GM23338 (cell line): ENCODE measurements at places on chromosomes 13 and 19. TPM values are rescaled to one million over a fixed set of nuclear protein-coding genes. Genes with fewer than 3 reads are reported as not detected.

DNA sequence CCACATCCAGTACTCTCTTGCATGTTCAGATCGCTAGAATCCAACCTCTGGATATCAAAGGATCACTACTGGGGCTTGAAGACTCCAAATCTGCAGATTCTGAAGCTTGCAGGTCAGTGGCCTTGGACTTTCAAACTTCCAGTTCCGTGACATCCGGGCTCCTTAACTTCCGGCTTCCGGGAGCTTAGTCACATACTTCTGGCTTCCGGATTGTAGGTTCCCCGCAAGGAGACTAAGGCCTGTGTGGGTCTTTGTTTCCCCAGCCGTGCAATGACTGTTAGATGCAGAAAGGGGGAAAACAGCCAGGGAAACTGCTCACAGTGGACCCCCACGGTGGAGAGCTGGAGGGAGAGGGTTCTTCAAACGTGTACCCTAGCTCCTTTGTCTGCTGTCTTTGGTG is 41.4 kb downstream of the ZNF333 start:
- no peak overlapping the region for H3K4me3 ChIP-seq
- peak; percentile 20 for DNase-seq
- H3K27ac ChIP-seq, result no peak overlapping the region
- H3K27me3 ChIP-seq, result no peaks in the 10 kb centered on the region
- no peaks in the 10 kb centered on the region for H3K4me1 ChIP-seq
- H3K36me3 ChIP-seq, result no peaks in the 10 kb centered on the region

GRCh38 chr13:24184882-24185281 is 24.4 kb downstream of the SPATA13 start:
- no peaks in the 10 kb centered on the region for H3K36me3 ChIP-seq
- no peak for DNase-seq
- H3K4me3 ChIP-seq, result no peak overlapping the region
- H3K4me1 ChIP-seq, result peaks cover 4% of the 10 kb centered on the region

- H3K27ac ChIP-seq, result no peak overlapping the region
- no peak overlapping the region for H3K4me3 ChIP-seq
- no peak for DNase-seq
- H3K36me3 ChIP-seq, result no peaks in the 10 kb centered on the region
- no peaks in the 10 kb centered on the region for H3K4me1 ChIP-seq
Measured at GRCh38 chr19:23972161-23972560, 57.5 kb downstream of the ZNF726 start.

DNA sequence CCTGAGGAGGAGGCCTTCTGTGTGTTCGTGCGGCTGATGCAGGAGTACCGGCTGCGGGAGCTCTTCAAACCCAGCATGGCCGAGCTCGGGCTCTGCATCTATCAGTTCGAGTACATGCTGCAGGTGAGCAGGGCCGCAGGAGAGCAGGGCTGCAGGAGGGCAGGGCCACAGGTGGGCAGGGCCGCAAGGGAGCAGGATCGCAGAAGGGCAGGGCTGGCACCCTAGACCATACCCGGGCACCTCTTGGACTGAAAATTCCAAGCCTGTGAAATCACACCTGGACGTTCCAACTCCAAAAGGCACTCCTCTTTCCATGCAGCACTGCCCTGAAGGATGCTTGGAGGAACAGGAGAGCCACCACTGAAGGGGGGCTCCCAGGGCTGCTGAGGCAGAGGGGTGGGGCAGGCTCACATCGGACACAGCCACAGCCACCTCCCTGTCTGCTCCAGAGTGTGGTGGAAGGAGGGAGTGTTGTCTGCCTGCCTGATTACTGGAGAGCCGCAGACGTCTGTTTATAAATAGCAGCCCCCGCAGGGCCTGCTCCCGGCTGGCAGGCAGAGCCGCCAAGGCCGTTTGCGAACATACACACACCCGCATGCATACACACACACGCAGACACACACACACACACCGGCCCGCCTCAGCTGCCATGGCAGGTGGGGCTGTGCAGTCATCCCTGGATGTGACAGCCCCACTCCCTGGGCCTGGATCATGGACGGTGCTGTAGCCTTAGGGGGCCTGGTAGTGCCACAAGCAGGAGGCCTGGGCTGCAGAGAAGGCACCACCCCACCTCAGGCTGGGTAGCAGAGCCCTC is 20.2 kb downstream of the EVI5L start:
- no peaks in the 10 kb centered on the region; the same call in 1 of the 2 replicates for H3K27me3 ChIP-seq
- H3K4me1 ChIP-seq, result peaks cover 6% of the 10 kb centered on the region; the same call in 1 of the 2 replicates
- no peak overlapping the region for H3K4me3 ChIP-seq
- no peaks in the 10 kb centered on the region for H3K36me3 ChIP-seq
- DNase-seq, result no peak

- no peaks in the 10 kb centered on the region for H3K36me3 ChIP-seq
- peak overlapping the region; percentile 87; the same call in 1 of the 2 replicates for H3K4me3 ChIP-seq
- no peak overlapping the region for H3K27ac ChIP-seq
Measured at GRCh38 chr19:7597689-7598088, 2.0 kb downstream of the CAMSAP3 start.

DNA sequence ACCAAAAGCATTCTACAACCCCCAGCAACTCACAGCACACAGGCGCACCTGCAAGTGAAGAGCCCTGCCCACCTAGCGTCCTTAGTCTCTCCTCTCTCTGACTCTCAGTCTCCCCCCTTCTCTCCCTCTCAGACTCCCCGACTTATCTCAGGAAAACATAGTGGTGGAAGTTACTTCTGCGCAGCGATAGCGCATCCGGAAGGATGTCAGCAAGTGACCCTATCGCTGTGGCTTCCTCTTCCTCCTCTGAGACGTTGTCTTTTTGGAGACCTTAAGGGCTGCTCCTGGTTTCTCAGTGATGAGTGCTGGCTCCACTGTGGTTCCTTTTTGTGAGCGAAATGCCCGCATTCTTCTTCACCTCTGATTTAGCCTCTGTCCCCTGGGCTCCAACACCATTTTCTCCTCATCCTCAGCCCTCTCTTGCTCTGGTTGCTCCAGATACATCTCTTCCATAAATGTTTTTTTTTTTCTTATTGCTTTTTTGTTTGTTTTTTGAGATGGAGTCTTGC is 1.4 kb upstream of the YIF1B start:
- H3K36me3 ChIP-seq, result no peaks in the 10 kb centered on the region
- H3K4me1 ChIP-seq, result peaks cover 5% of the 10 kb centered on the region; the same call in 1 of the 2 replicates
- peaks cover 36% of the 10 kb centered on the region for H3K27me3 ChIP-seq
- H3K4me3 ChIP-seq, result no peak overlapping the region
- H3K27ac ChIP-seq, result no peak overlapping the region

- H3K27me3 ChIP-seq, result no peaks in the 10 kb centered on the region
- H3K4me1 ChIP-seq, result peaks cover 31% of the 10 kb centered on the region
- no peaks in the 10 kb centered on the region for H3K36me3 ChIP-seq
- no peak for DNase-seq
Measured at GRCh38 chr19:47107953-47108746, 5.4 kb downstream of the ZC3H4 start.

DNA sequence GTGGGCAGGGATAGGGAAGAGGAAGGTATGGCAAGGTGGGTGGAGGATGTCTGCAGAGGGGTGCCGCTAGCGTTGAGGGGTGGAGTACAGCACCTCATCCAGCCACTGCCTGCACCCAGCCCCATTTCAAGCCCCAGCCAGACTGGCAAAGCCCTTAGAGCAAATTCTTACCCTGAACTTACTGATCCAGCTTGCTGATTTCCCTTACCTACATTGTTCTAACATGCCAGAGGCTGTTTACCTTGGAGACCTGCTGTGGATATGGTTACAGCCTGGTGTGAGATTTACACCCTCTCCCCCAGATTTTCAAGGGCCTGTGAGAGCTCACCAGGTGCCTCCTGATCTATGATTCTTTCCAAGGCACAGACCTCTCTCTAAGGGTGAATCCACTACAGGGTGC is 86.0 kb downstream of the ZNF726 start:
- H3K36me3 ChIP-seq, result no peaks in the 10 kb centered on the region
- no peak overlapping the region for H3K4me3 ChIP-seq
- H3K27ac ChIP-seq, result no peak overlapping the region
- DNase-seq, result no peak

- no peaks in the 10 kb centered on the region for H3K4me1 ChIP-seq
- no peak for DNase-seq
- H3K27ac ChIP-seq, result no peak overlapping the region
- H3K36me3 ChIP-seq, result no peaks in the 10 kb centered on the region
Measured at GRCh38 chr19:3535981-3536380, 3.0 kb upstream of the TEKTIP1 start.

- H3K4me3 ChIP-seq, result peak overlapping the region; percentile 54
- no peak overlapping the region for H3K27ac ChIP-seq
- H3K27me3 ChIP-seq, result peaks cover 13% of the 10 kb centered on the region
Measured at GRCh38 chr19:12364391-12365235, 870 bp downstream of the ZNF442 start.

- no peak overlapping the region for H3K4me3 ChIP-seq
- no peak for DNase-seq
- no peaks in the 10 kb centered on the region for H3K4me1 ChIP-seq
- no peaks in the 10 kb centered on the region for H3K36me3 ChIP-seq
- H3K27ac ChIP-seq, result no peak overlapping the region
Measured at GRCh38 chr13:57874530-57874929, 243.0 kb downstream of the PCDH17 start.

GRCh38 chr13:45879666-45880065 is 28.1 kb upstream of the SIAH3 start:
- H3K27me3 ChIP-seq, result peaks cover 18% of the 10 kb centered on the region
- H3K36me3 ChIP-seq, result no peaks in the 10 kb centered on the region
- DNase-seq, result peak; percentile 70
- no peak overlapping the region for H3K4me3 ChIP-seq

DNA sequence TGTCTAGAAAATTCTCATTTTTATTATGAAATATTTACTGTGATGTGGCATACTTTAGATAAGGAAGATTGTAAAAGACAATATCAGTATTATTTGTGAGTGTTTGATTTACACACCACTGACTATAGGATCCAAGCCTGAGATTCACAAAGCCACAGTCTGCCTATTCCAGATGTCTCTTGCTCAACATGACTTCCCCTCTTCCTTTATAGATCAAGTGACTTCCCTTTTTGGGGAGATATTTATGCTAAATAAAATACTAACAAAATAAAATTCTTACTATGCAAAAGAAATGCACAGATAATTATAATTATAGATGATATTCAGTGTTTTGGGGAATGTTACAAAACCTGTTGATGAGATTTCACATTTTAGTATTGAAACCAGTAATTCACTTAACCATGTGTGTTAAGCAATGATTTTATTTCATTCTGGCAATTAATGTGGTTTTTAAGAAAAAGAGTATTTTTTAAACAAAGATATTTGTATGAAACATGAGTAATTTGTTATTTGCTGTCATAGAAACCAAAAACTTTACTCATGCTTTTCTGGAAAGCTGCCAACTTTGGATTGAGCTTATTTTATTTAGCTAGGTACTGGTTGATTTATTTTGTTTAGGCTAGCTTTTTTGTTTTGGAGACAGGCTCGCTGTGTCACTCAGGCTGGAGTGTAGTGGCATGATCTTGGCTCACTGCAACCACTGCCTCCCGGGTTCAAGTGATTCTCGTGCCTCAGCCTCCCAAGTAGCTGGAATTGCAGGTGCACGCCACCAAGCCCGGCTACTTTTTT is 13.7 kb upstream of the GPR183 start:
- no peak for DNase-seq
- H3K4me1 ChIP-seq, result no peaks in the 10 kb centered on the region
- no peak overlapping the region for H3K27ac ChIP-seq
- H3K36me3 ChIP-seq, result peaks cover 7% of the 10 kb centered on the region; the same call in 1 of the 2 replicates

GRCh38 chr13:33537026-33537425 is 251.5 kb upstream of the STARD13 start:
- no peaks in the 10 kb centered on the region for H3K27me3 ChIP-seq
- peaks cover 11% of the 10 kb centered on the region; the same call in 1 of the 2 replicates for H3K4me1 ChIP-seq
- no peak for DNase-seq
- no peaks in the 10 kb centered on the region for H3K36me3 ChIP-seq
- no peak overlapping the region for H3K27ac ChIP-seq

DNA sequence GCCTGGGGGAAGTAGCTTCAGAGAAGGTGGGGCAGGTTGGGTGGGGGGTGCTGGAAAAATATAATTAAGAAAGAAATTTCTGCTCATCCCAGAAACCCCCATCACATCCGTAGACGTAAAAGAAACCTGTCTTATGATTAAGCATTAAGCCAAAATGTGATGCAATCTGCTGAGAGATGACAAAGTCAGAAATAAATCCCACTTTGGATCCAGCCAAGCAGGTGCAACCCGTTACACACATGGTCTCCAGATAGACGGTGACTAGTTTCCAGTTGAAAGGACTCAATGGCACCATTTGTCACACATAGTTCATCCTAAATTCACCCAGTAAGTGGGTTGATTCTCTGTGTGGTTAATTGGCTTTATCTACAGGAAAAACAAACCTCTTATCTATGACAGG is 34.1 kb downstream of the PSG5 start:
- H3K4me3 ChIP-seq, result no peak overlapping the region
- no peak for DNase-seq
- H3K27ac ChIP-seq, result no peak overlapping the region
- no peaks in the 10 kb centered on the region for H3K27me3 ChIP-seq
- H3K4me1 ChIP-seq, result peaks cover 7% of the 10 kb centered on the region; the same call in 1 of the 2 replicates

DNA sequence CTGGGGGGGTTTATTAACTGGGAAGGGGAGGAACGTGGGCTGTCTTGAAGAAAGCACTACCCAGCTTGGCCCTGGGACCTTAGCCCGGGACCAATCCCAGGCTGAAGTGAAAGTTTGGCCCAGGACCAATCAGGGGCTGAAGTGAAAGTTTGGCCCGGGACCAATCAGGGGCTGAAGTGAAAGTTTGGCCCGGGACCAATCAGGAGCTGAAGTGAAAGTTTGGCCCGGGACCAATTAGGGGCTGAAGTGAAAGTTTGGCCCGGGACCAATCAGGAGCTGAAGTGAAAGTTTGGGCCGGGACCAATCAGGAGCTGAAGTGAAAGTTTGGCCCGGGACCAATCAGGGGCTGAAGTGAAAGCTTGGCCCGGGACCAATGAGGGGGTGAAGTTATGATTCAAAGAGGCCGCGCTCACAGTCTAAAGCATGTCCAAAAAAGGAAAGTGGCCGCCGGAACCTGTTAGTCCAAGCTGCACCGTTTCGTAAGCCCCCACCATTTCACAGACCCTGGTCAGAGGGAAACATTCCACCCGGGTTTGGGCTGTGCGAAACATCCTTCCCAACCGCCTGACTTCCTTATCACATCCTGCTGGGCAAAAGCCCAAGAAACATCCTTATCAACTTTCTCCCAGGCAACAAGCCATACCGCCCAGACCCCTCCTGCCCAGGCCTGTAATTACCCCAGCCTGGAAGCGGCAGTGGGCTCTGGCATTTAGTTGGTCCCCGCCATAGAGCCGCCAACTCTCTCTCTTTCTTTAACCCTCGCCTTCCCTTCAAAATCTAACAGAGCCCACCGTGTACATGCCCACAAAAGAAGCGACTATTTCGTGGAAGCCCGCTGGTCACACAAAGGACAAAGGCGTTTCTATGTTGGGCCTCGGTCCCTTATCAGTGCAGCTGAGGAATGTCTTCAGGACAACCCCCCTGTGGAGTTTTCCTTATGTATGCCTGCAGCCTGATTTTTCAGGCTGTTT is 1.1 kb downstream of the ZNF850 start:
- peak overlapping the region; percentile 80 for H3K4me3 ChIP-seq
- 0 out of 2 replicates have a peak, but pooled peaks cover 6% of the 10 kb centered on the region for H3K36me3 ChIP-seq
- DNase-seq, result peak; percentile 96

The CASP14 gene
- total RNA-seq, result not detected in 2 replicates

The A1BG gene
- 6.5 and 17.7 TPM in 2 replicates for total RNA-seq

The PSG7 gene
- total RNA-seq, result not detected in 2 replicates

The ZNF85 gene
- 28.8 and 42.6 TPM in 2 replicates for total RNA-seq

The OR7A5 gene
- total RNA-seq, result not detected in 2 replicates

The ZNF345 gene
- 5.5 and 17.7 TPM in 2 replicates for total RNA-seq

The ZIC2 gene
- total RNA-seq, result 76.2 and 87.9 TPM in 2 replicates

The CAMSAP3 gene
- total RNA-seq, result 29.9 and 32.2 TPM in 2 replicates

The GNG7 gene
- 5.4 and 8.3 TPM in 2 replicates for total RNA-seq

The RASL11A gene
- total RNA-seq, result 3.3 and 3.8 TPM in 2 replicates

The PSG5 gene
- total RNA-seq, result not detected in 2 replicates

The PSG4 gene
- total RNA-seq, result not detected in 2 replicates

The RASIP1 gene
- 14.8 and 18.0 TPM in 2 replicates for total RNA-seq

The FGF21 gene
- total RNA-seq, result 1.3 TPM in 1 of 2 replicates, not detected in the other

The ELANE gene
- total RNA-seq, result not detected in 2 replicates

The FFAR3 gene
- 0.35 TPM in 1 of 2 replicates, not detected in the other for total RNA-seq
